ENCODE measurements at places on chromosomes 12 and 14.

DNA sequence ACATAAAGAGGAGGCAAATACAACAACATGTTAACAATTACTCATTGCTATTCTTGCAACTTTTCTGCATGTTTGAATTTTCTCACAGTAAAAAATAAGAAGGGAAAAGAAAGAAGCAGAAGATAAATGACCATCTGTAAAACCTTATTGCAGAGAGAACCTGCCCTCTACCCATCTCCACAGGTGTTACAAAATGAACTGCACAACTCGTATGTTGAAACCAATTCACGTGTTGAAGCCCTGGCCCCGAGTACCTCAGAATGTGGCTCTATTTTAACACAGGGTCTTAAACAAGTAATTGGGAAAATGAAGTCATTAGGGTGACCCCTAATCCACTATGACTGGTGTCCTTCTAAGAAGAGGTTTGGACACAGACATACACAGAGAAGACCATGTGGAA is 39.5 kb downstream of the FOXN3 start:
- no peak for DNase-seq

DNA sequence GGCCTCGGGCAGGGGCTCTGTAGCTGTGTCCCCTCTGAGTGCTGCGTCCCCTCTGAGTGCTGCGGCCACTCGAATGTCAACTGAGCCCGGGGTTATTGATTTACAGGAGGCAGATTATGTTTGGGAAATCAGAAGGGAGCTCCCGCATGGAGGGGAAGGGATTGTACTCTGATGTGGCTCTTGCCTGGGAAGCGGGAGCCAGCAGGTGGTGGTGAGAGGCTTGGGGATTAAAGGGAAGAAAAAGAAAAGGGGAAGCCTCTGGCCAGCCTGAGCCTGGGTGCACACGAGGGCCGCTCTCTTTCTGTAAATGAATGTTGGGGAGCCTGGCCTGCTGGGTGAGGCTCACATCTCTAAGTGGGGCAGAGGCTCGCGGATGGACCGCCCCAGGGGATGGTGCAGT is 143.7 kb downstream of the AACS start:
- no peak for DNase-seq

DNA sequence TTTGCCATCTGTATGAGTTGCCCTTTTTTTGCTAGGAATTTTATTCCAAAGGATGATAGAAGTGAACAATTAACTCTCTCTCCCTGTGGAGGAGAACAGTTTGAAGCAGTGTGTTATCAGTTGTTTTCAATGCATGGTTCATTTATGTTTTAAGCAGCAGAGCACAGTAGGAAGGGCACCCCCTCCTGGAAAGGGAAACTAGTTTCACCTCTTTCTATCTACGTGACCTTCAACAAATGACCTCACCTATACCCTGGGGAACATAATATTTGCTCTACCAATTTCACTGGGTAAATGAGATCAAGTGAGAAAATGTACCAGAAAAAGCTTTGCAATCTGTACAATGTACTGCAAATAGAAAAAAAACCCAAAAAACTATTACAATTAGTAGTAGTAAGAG is 5.4 kb upstream of the DCP1B start:
- no peak for DNase-seq

- no peak for DNase-seq
These were observed 377.6 kb downstream of the FLRT2 start for GRCh38 chr14:85907536-85907935.

GRCh38 chr14:93975791-93976476 is 436 bp downstream of the ASB2 start:
- no peak for DNase-seq

- DNase-seq: no peak
These were observed 315.3 kb downstream of the ZFP36L1 start for GRCh38 chr14:68477461-68478085.

DNA sequence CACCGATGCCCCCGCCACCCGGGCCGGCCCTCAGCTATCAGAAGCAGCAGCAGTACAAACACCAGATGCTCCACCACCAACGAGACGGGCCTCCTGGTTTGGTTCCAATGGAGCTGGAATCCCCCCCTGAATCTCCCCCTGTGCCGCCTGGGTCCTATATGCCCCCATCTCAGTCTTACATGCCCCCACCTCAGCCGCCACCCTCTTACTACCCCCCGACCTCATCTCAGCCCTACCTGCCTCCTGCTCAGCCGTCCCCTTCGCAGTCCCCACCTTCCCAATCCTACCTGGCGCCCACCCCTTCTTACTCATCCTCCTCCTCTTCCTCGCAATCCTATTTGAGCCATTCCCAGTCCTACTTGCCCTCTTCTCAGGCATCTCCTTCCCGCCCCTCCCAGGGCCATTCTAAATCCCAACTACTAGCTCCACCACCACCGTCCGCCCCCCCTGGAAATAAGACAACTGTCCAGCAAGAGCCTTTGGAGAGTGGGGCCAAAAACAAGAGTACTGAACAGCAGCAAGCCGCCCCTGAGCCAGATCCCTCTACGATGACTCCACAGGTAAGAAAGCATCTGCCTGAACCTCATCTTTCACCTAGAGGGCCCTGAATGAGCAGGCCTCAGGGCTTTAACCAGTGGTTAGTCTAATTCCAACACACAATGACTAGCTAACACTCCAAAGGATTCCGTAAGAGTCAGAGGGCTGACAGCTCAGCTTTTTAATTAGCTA is 851 bp downstream of the YLPM1 start:
- DNase-seq: no peak

DNA sequence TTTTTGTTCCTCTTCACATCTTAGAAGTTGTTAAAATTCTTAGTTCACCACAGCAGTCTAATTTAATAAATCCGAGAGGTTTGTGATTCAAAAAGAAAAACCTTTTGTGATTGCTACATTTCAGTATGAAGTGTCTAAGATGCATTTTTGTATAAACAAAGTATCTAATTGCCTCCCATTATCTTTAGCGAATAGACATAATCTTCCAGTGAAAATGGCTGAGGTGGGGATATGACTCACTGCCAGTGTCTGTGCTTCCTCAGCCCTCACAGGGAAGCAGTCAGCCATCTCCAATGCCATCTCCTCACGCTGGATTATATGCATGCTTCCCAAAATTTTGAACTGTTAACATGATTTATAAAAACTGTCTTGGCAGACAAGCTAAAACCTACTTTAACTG is 7.6 kb downstream of the GCH1 start:
- DNase-seq: no peak

- DNase-seq: no peak
These were observed 47.8 kb downstream of the RBM19 start for GRCh38 chr12:113918306-113918705.

- no peak for DNase-seq
These were observed 448.8 kb downstream of the FLRT2 start for GRCh38 chr14:85978582-85979250.

DNA sequence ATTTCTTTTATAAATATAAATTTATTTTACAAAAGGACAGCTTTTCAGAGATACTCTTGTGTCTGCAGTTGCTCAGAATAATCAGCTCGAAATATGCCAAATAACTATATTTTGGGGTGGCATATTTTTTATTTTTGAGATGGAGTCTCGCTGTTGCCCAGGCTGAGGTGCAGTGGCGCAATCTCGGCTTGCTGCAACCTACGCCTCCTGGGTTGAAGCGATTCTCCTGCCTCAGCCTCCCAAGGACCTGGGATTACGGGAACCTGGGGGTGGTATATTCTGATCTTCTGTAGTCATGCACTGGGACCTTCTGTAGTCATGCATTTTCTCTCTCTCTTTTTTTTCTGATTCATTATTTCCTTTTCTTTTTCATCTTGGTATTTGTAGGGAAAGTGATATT is 135.0 kb upstream of the AMIGO2 start:
- no peak for DNase-seq
